CD4-positive, alpha-beta T cell treated with Interleukin-2 at 100 ng/mL for 4 hours (primary cell): ENCODE measurements at places on chromosomes 12 and 14.
A peak's percentile ranks its signal among the peaks of the same experiment; 100 is the strongest.

DNA sequence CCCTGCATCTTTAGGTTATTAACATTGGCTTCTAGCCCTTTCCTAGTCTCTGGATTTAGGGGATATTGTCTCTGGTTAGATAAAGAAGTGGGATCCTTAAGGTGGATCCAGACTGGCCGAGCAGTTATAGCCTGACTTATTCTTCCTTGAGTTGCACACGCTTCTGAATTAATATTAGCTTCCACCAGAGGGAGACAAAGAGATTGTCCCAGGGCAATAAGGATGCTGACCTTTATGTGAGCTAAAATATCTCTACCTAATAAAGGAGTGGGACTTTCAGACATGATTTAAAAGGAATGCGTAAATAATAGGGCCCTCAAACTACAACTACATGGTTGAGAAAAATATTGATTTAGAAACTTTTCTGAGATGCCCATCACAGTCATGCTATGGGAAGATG is 139.7 kb downstream of the SLCO1B3 start:
- peak; percentile 15 for DNase-seq

DNA sequence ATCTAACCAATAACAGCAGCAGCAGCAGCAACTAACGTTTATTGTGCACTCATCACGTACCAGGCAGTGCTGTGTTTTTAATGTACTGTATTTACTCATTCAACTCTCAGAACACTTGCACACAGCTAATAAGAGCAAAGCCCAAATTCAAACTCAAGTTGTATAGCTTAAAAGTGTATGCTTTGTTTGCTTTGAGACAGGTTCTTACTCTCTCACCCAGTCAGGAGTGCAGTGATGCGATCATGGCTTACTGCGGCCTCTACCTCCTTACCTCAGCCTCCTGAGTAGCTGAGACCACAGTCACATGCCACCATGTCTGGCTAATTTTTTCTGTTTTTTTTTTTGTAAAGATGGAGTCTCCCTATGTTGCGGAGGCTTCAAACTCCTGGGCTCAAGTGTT is 105.4 kb downstream of the PAPLN start:
- DNase-seq, result no peak

GRCh38 chr14:52876311-52876710 is 74.5 kb downstream of the FERMT2 start:
- DNase-seq, result no peak

- DNase-seq, result no peak
Measured at GRCh38 chr14:65168840-65169239, 66.5 kb upstream of the MAX start.

- DNase-seq, result no peak
Measured at GRCh38 chr14:30138567-30138966, 210.9 kb upstream of the PRKD1 start.

GRCh38 chr12:78767264-78767981 is 97.2 kb upstream of the SYT1 start:
- no peak for DNase-seq

- DNase-seq, result peak; percentile 31
Measured at GRCh38 chr12:46373301-46374296, 1.0 kb upstream of the SLC38A2 start.

DNA sequence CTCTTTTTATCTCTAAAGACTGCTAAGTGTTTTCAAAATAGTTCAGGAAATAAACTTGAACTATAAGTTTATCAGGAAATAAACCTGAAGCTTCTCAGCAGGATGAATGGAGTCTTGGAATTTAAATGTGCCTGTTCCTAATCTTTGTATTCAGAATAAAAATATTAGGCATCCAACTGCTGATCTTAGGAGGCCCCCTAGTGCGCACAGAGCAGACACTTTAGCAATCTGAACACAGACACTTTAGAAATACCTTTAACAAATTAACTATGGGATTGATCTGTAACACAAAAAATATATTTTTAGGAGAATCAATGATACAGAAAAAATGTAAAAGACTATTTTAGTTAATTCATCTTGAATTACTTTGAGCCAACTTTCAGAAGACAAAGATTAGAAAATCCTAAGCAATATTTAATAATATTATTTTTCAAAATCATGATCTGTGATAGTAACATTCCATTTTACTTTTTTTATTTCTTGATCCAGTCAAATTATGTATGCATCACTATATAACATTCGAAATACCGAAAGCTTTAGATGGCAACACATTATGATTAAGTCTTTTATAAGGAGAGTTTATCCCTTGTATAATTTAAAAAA is 80.9 kb downstream of the SLC41A2 start:
- DNase-seq, result peak; percentile 32

- no peak for DNase-seq
Measured at GRCh38 chr12:124028555-124028925, 55.5 kb downstream of the ZNF664 start.

DNA sequence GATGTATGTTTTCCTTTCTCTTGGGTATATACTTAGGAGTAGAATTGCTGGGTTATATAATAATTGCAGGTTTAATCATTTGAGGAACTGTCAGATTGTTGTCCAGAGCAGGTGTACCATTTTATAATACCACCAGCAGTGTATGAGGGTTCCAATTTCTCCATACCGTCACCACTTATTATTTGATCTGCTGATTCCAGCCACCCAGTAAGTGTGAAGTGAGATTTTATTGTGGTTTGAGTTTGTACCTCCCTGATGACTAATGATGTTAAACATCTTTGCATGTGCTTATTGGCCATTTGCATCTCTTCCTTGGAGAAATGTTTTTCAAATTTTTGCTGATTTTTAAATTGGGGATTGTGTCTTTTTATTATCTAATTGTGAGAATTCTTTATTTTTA is 15.1 kb downstream of the NCKAP5L start:
- no peak for DNase-seq

DNA sequence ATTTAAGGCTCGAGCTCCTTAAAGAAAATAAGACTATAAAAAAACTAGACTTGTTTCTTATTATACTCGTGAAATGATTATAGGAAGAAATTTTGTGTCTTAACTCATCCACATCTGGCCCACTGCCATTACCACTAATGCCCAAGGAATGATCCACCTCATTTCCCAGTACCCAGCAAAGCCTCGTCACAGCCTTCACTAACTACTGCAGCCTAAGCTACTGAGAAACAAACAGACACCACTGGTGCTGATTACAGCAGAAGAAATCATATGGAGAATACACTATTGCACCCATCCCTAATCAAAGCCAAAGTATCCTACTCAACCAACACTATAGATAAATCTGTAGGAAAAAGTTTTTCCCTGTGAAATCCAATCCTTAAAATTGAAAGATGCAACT is 205.3 kb upstream of the NAV3 start:
- no peak for DNase-seq

- DNase-seq, result no peak
Measured at GRCh38 chr12:3333991-3334391, 157.0 kb upstream of the PRMT8 start.

GRCh38 chr14:21518725-21519124 is 7.4 kb downstream of the SALL2 start:
- DNase-seq, result no peak

DNA sequence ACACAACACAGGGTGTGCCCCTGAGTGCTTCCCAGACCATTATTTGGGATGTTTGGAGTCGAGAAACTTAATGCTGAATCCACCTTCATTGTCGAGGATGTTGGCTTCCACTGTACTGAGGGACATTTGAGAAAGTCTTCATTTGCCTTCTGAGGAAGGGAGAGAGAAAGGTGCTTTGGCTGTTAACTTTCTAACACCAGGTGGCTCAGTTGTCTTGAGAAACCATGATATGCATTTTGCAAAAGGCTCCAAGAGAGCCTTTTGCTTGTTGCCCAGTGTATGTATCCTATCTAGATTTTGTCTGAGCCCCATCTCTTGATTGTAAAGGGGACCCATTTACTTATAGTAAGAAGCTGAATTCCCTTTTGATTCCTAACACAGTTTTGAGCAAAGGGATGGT is 28.6 kb upstream of the NRXN3 start:
- DNase-seq, result no peak

GRCh38 chr14:53871951-53872350 is 84.7 kb downstream of the BMP4 start:
- no peak for DNase-seq

- no peak for DNase-seq
Measured at GRCh38 chr14:100823413-100824080, 2.4 kb upstream of the MEG3 start.

- no peak for DNase-seq
Measured at GRCh38 chr12:27013611-27014084, 536 bp downstream of the TM7SF3 start.

- DNase-seq, result no peak
Measured at GRCh38 chr14:92940543-92940942, 17.6 kb downstream of the CHGA start.

DNA sequence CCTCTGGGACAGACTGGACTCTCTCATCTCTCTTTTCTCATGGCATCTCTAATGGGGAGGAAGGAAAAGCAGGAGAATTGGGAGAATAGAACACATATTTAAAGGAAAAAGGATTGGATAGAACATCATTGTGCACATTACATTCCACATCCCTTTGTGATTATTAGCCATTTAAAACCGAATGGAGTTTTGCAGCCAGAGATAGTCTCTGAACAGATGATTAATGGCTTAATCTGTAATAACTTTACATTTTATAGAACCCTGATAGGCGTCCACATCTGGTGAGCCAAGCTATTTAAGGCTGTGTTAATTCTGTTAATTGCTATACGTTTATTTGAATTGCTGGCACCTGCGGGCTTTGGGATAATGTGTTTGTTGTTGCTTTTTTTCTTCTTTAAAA is 487.3 kb downstream of the NRXN3 start:
- DNase-seq, result no peak

DNA sequence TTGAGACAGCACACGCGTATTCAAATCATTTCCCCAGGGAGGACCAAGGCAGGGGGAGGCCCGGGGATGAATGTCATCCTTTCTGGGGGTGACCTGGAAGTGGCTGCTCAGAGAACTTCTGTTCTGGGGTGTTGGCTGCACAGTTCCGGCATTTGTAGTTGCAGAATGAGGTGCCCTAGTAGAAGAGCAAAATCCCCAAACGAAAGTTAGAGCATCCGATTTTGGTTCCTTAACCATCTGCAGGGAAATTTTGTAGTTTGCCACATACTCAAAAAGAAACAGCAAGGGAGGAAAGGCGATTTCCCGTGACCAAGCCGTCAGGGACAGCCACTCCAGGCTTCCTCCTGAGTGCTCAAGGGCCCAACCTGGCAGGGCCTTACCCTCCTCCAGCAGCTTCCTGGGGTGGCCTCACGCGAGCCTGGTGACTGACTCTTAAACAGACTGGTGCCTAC is 13.0 kb upstream of the TRAF3 start:
- no peak for DNase-seq

- DNase-seq, result no peak
Measured at GRCh38 chr14:35258420-35258819, 33.8 kb upstream of the PSMA6 start.

GRCh38 chr14:104872469-104873341 is 7.6 kb downstream of the CEP170B start:
- DNase-seq, result no peak

DNA sequence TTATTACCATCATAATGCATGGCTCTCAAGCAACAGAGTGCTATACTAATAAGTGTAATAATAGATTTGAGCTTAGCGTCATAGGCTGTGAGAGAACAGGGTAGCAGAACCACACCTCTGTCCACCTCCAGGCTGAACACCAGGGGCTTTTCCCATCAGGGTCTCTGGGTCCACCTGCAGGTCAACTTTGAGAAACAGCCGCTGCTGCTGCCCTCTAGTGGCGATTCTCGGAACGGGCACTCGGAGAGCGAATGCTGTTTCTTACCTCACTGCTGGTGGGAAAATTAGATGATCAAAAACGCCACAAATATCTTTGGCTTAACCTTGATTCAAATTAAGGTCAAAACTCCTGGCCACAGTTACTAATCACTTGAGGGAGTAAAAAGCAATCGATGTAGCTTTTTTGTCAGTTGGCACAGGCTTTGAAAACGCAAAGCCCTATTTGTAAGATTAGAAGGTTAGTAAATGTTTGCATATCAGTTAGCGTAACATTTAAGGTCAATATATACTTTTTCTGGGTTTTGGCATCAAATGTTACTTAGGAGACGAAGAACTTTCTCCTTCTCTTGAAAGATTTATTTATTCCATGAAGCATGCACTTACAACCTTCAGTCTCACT is 127.9 kb upstream of the TMEM132D start:
- peak; percentile 52 for DNase-seq

DNA sequence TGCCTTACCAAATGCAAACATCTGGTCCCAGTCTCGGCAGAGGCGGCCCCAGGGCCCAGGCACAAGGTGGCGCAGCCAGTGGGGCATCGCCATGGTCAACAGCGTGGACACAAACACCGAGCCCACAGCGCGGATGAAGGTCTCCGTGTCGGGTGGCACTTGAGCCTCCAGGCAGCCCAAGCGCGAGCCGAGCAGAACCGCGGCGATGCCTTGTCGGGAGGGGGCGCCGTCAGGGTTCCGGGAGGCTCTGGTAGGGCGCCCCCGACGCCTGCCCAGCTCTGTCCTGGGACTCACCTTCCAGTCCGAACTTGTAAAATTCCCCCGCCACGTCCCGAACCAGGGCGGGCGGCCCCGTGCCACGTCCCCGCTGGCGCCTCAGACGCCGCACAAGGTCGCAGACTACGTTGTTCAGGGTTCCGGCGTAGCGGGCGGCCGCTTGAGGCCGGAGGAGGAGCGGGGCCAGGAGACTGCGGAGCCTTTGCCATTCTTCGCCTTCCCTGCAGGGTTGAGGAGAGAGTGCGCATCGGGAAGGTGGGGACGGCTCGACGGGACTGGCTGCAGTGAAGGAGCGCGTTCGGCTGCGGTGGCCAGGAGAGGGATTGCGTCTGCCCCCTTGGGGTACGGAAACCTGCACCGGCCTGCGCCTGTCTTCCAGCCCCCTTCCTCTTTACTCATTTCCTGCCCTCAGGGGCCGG is 1.7 kb downstream of the CYP27B1 start:
- DNase-seq, result peak; percentile 45

DNA sequence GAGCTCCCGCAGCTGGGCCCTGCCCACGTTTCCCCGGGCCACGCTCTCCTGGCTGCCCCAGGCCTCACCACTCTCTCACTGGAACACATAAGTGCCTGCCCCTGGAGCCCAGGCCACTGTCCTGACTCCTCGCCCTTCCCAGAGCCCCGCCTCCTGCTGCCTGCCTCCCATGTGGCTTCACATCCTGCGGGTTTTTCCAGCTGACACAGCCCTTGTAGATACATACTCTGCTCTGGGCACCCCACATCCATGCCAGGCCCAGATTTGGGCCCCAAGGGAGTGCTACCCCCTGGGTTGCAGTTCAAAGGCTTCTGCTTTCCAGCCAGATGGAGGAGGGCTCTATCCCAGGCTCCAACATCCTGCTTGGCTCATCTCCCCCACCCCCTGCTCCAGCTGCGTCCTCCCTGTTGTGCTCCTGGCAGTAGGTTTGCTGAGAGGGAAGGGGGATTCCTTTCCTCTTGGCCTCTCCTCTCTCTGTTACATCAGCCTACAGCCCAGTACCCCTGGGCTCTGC is 60.1 kb downstream of the TSPAN9 start:
- DNase-seq, result no peak

- no peak for DNase-seq
Measured at GRCh38 chr14:29037411-29037810, 270.8 kb downstream of the FOXG1 start.
